ENCODE measurements at places on chromosomes 7 and 10.
A peak's percentile ranks its signal among the peaks of the same experiment; 100 is the strongest.

- DNase-seq = no peak
Measured at GRCh38 chr10:86753638-86754434, 2.6 kb upstream of the BMPR1A start.

DNA sequence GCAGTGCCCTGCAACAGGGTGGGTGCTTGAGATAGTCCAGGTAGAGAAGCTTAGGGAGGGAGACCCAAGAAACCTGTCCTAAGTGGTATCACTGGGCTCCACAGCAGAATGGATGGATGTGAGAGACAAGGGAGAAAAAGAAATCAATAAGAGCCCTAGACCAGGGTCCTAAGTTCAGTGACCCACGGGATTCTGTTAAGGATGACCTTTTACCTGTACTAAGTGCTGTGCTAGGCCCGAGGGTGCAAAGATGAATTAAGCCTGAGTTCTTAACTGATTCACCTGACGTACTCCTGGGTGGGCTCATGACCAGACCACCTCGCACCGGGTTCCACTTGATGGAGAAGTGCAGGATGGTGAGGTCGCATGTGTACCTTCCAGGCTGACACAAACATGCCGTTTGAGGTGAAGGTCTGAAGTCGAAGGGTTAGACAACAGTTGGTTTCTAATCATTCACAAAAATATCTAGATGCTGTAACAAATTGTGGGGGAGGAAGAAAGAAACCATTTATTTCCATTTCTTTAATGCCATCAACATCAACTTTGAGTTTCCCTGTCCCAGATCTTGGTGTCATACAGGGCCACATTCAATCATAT, 166.5 kb downstream of the HERPUD2 start:
- no peak for DNase-seq

- no peak for DNase-seq
Measured at GRCh38 chr7:156544919-156545715, 95.5 kb upstream of the RNF32 start.

- no peak for DNase-seq
Measured at GRCh38 chr7:149184274-149184673, 11.1 kb upstream of the ZNF282 start.

DNA sequence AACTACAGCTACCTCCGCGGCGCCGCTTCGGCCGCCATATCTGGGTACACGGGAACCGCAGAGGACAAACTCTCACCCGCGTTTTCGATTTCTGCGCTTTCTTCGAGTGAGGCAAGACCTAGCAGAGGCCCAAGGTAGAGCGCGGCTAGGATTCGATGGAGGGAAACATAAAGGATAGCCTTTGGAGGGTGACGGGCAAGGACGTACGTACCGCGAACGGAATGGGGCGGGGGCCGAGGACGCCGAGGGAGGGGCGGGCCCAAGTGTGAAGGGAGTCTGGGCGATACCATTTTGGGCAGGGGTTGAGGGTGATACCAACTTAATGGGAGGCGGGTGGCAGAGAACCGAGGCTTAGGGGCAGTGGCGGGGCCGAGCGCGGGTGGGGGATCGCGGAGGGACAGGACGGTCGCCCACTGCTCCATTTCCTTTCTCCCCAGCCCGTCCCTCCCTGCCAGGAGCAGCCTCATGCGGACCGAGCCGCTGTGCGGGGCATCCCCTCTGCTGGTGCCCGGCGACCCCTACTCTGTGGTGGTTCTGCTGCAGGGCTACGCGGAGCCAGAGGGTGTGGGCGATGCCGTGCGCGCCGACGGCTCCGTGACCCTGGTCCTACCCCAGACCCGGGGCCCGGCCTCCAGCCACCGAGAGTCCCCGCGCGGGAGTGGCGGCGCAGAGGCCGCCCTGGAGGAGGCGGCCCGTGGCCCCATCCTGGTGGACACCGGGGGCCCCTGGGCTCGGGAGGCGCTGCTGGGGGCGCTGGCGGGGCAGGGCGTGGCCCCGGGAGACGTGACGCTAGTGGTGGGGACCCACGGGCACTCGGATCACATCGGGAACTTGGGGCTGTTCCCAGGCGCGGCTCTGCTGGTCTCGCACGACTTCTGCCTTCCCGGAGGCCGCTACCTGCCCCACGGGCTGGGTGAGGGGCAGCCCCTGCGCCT, at the start of gene MBLAC1:
Gene MBLAC1 (plus strand): TSS at position 37 of the 935 bp plus-strand sequence. CDS start 429 bp downstream, at position 466.
- DNase-seq = peak; percentile 84

DNA sequence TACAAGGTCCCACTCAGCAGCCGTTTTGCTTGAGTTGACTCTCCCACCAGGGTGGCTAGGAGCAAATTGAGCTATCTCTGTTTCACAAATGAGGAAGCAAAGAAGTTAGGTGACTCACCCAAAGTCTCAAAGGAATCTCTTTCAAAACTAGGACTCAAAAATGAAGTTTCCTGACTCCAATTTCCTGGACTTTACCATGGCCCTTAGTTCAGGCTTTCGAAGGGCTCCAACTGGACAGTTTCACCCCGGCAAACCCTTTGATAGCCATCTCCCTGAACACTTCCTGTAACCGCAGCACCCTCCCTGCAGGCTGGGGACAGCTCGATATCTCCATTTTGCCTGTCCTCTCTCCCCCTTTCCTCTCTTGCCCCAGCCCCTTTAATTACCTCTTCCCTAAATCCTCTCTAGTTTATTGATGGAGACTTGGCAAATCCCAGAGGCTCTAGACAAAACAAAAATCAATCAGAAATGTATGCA, 4.7 kb upstream of the AFAP1L2 start:
- no peak for DNase-seq

- no peak for DNase-seq
Measured at GRCh38 chr10:43209651-43210141, 57.2 kb downstream of the RASGEF1A start.

DNA sequence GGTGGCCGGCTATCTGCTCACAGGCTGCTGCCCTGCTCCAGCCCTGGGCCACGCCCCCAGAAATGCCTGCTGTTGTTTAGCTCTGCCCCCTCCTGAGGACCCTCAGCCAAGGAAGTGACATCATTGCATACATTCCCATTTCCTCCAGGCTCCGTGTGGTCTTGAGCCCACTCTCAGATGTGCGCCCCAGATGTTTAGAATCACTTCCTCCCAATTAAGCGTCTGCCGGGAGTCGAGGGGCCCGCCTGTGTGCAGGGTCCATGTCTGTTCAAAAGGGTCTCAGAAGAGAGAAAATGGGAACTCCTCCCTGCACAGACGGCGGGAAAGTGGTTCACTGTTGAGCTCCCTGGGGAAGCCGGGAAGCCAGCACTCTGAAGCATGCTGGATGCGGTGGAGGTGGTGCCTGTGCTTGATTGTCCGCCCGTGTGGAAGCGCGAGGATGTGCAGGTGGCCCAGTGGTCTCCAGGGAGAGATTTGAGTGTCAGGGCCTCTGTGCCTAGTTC, 116.9 kb upstream of the PPIF start:
- DNase-seq = no peak

DNA sequence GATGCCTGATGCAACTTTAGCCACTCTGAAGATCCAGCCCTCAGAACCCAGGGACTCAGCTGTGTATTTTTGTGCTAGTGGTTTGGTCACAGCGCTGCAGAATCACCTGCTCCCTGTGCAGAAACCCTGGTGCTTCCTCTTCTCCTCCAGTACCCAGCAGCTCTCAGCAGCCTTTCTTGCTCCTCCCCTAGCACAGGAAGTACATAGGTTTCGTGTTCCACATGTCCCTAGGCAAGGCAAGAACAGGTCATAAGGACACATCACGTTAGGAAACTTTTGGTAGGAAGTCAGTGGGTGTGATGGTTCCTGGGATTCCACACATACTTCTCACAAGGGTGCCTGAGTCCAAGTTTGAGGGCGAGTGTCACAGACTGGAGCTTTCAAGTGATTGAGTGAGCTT, 167.9 kb upstream of the PRSS1 start:
- DNase-seq = no peak

- no peak for DNase-seq
Measured at GRCh38 chr10:90856261-90856660, 1.6 kb downstream of the HTR7 start.

DNA sequence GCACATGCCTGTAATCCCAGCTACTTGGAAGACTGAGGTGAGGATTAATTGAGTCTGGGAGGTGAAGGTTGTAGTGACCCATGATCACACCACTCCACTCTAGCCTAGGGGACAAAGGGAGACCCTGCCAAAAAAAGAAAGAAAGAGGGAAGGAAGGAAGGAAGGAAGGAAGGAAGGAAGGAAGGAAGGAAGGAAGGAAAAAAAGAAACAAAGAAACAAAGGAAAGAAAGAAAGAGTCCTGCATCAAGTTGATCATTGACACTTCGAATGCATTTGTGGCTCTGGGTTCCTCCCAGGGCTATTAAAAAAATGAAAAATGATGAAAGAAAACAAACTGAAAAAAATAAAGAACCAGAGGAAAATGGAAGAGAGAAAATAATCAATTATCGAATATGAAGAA, 3.9 kb upstream of the PRRT4 start:
- DNase-seq = no peak

GRCh38 chr7:94888551-94888950, 18.8 kb upstream of the PPP1R9A start:
- DNase-seq = peak; percentile 55

- DNase-seq = no peak
Measured at GRCh38 chr10:60863796-60864195, 80.2 kb downstream of the RHOBTB1 start.

DNA sequence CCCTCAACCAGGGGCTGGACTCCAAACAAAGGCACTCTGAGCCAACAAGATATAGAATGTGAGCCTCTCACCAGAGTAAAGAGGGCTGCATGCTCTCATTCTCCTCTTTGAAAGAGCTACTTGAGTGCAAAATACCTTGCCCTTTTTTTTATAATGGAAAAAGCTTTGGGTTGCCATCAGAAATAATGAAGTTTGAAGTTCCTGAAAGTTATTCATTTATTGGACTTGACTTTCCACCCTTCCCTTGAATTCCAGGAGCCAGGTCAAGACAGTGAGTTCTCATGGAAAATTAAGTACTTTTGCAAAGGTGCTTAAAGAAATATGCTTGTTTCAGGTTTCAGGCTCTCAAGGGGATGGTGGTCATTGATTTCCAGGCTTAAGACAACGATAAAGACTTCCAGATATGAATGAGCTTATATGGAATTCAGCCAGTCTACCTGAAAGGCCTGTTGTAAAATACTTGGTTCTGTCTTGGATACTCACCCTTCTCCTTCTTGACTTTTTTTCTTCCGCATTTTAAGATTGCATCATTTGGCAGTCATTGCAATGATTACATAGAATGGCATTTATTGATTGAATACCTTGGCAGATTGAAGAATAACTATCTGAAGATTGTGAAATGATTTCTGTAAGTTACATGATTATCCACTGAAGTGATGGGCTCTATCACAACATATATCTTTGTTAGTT, 696.4 kb downstream of the INHBA start:
- no peak for DNase-seq

DNA sequence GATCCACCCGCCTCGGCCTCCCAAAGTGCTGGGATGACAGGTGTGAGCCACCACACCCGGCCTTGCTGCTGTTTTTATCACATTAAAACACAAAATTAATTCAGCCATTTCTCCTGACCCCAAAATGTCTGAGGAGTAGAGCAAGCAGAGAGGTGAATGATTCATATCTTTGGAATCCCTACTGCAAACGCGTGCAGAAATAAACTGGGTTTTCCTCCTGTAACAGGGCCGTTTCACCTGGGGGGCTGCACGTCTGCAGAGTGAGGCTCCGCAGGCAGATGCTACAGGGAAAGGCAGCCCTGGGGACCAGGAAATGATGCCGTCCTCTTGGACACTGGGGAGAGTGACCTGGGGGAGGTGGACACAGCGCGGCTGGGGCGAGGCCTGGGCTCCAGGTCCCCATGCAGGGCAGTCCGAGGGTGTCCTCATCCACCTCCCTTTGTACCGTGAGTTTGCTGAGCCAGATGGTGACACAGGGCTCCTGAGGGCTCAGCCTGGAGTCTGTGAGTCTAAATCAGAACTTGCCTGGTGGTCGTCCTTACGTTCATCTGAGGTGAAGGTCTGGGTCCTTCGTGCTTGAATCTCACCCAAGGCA, 41.9 kb downstream of the PDGFA start:
- no peak for DNase-seq

GRCh38 chr7:42338231-42338915, 101.4 kb upstream of the GLI3 start:
- DNase-seq = peak; percentile 32

DNA sequence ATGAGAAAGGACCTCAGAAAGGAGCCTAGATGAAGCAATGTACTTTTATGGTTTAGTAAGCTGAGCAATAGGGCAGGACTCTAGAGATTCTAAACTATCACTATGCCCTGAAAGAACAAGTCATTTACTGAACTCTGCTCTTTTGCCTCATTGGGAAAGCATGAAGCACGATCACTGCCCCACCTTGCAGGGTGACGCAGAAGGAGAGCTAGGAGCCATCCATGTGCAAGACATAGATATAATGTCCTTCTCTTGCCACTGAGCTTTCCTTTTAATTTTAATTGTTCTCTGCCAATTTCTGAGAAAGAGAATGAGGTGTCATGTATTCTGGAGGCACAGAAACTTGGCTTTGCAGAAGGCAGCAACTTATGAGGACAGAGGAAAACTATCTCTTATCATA, 108.3 kb downstream of the SORCS1 start:
- no peak for DNase-seq

DNA sequence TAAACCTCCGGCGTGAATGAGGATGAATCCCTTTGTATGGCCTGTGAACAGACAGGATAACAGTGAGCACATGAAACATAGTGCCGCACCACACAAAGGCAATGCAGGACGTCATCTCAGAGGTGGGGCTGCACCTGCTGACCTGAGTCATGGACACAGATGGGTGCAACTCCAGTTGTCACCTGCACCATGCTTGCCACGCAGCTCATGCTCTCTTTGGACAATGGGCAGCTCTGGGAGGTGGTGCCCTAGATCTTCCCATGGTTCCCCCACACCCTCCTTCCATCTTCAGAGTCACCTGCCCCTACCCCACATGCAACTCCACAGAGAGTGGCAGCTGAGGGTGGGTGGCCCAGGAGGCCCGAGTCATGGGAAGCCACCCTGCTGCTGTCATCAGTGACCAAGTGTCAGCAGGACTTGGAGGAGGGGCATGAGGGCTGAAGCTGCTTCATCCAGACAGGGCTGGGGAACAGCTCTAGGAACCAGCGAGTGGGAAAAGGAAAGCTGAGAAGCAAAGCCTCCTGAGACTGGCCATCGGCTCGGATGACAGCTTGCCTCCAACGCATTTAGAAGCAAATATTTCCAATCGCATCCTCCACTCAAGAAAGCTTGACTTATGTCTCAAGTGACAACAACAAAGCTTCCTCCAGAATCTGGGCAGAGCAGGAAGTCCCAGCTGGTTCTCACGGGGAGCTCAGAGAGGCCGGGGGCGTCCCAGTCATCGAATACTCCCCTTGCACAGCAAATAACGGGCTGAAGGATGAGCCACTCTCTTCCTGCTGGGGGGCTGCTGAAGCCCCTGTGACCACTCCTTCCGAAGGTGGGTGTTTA, 27.1 kb downstream of the VIPR2 start:
- no peak for DNase-seq

- DNase-seq = no peak
Measured at GRCh38 chr7:31067491-31067890, 15.4 kb downstream of the ADCYAP1R1 start.

- no peak for DNase-seq
Measured at GRCh38 chr10:1782841-1783240, 45.5 kb upstream of the ADARB2 start.

- DNase-seq = no peak
Measured at GRCh38 chr10:132845041-132845551, 59.1 kb upstream of the NKX6-2 start.
